ENCODE measurements at places on chromosomes 6 and 20.

GRCh38 chr6:36985808-36986703, at the start of gene MTCH1:
TSS of gene MTCH1 (minus strand) at chr6:36986196. CDS start at chr6:36986173, 23 bp downstream.
- peak; percentile 82 for DNase-seq

- DNase-seq = no peak
Measured at GRCh38 chr6:148998704-148999103, 251.9 kb downstream of the UST start.

GRCh38 chr6:137387096-137387764, 107.0 kb downstream of the OLIG3 start:
- no peak for DNase-seq

DNA sequence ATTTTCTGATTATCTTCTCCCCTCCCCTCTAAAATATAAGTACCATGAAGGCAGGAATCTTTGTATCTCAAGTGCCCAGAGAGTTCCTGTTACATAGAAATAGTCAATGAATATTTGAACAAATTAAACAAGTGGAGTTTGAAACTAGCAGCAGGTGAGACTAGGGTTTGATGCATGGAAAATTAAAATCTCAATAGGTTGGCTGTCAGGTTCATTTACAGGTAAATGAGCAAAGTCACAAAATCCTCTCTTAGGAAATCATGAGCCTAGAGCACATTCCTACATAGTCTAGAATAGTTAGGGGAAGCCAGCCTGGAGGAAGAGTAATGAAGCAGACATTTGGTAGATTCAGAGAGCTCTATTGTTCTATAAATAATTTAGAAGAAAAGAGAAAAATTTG, 140.4 kb downstream of the HS3ST5 start:
- DNase-seq = no peak

- DNase-seq = no peak
Measured at GRCh38 chr6:41446907-41447545, 99.2 kb upstream of the FOXP4 start.

DNA sequence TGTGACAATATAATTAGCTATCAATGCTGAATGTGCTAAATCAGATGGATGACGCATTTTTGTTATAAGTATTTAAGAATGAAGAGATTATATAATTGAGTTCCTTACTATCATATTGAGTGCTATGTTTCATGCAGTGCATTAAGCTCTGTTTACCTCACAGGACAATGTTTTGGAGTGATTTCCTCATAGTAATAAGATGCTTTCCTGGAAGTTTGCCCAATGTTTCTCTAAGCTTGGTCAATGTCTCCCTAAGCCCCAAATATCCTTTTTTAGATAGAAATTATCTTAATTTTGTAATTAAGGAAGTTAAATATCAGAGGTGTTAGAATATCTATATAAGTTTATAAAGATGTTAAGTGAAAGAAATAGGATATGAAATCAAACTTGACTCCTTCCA, 489.6 kb downstream of the MMUT start:
- no peak for DNase-seq

GRCh38 chr6:107697682-107698081, 126.4 kb downstream of the SCML4 start:
- no peak for DNase-seq

GRCh38 chr20:50338479-50339391, 148.1 kb downstream of the CEBPB start:
- DNase-seq = no peak

GRCh38 chr6:144346719-144347447, 61.7 kb downstream of the UTRN start:
- DNase-seq = no peak

- DNase-seq = no peak
Measured at GRCh38 chr6:167648501-167649278, 178.0 kb upstream of the AFDN start.

DNA sequence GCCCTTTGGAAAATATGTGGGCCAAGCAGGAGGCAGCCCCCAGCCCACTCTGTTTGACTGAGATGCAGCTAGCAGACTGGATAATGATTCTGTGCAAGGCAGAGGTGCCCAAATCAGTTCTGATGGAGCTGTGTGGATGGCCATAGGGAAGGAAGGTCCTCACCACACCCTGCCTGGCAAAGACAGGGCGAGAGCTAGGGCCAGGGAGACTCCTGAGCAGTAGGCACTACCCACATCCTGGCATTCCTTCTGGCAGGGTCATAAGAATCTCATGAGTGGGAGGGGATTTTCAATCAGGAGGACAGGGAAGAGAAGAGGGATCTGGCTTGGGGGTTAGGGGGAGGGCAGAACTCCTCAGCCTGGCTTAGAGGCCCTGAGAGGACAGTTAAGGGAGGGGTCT, 18.6 kb upstream of the TREM2 start:
- no peak for DNase-seq

DNA sequence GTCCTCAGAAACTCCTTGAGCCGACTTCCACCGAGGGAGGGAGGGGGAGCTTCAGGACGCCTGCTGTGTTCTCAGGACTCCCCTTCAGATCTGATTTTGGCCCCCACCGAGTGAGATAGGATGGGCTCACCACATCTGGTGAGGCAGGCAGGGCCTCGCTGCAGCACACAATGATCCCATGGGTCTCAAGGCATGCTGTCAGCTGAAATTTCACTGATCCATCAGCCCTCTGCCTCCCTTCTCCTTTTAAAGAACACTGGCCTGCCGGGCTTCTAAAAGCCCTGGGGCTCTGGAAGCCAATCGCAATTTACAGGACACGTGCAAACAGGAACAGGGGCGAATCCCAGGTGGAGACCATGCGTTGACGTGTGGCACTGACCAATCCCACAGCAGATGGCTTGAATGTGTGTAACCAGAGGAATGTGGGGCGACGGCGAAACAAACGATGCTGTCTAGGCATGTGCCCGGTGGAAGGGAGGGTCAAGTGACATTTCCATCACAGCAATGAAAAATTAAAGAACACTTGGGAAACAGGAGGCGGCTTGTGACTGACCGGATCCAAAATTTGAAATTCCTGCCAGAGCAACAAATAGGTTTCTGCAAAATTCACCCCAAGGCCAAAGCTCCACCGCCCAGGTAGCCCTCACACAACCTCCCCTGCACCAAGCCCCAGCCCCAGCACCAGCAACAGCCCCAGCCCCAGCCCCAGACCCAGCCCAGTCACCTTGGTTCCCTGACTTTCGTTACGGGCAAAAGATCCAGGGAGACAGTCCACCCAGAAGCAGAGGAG, 167.1 kb upstream of the ZNF337 start:
- DNase-seq = no peak

GRCh38 chr6:156634951-156635371, 142.2 kb upstream of the ARID1B start:
- no peak for DNase-seq

DNA sequence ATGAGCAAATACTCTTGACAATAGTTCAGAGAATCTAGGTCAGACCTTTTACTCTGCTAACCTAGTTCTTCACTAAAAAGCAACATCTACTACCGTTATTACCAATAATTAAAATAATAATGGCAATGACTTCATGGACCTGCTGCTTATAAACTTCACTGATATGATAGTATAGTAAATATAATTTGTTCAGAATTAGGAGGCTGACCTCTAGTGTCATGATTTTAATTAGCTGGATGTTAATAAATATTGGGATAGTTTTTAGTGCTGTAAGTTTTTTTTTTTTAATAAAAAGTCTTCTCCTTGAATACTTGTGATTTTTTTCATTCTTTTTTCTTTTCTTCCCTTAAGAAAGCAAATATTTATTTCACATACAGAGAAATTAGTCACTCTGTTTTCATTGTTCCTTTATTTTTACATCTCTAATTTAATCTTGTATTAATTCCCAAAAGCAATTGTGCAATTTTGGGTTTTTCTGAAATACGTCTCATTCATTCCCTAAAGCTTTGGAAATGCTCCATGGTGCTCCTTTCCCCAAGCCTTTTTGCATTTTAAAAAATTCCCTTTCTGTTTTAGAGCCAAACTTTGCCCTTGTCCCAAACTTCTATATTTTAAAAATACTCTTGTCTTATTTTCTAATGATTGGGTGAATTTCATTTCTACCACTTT, 46.6 kb upstream of the UST start:
- no peak for DNase-seq

DNA sequence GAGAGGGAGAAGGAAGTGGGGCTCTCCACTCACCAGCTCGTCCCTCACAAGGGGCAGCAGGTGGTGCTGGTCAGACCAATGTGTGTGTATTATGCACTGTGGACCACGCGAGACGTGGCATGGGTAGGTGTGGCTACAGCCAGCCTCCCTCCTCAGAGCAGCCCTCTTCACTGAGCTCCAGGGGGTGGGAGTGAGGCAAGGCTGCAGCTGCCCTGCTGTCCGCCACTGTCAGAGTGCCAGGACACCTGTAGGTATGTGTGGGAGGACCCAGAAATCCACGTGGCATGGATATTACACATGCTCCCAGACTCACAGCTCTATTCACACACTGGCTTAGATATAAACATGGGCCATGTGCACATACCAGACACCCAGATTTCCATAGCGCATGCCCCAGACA, 90.3 kb downstream of the VEGFA start:
- DNase-seq = no peak

- DNase-seq = no peak
Measured at GRCh38 chr6:33696076-33696475, 15.4 kb downstream of the UQCC2 start.

- no peak for DNase-seq
Measured at GRCh38 chr6:125748406-125749172, 843 bp upstream of the HEY2 start.

- no peak for DNase-seq
Measured at GRCh38 chr20:6489361-6490171, 277.9 kb upstream of the BMP2 start.

DNA sequence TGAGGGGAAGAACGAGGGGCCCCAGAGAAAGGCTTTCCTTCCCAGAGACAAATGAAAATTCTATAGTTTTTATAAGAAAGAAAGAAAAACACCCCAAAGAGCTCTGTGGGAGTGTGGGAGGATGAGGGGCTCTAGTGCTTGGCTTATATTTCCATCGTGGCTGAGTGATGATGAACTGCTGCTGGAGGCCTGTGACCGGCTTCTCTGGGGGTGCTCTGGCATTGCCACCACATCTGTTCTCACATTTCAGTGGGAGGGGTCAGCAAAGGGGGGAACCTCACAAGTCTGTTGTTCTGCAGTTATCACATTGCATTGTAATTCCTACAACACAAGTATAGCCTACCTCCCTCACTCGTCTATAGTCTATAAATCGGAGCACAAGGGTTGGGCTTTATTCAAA, 67.6 kb upstream of the BACH2 start:
- no peak for DNase-seq

DNA sequence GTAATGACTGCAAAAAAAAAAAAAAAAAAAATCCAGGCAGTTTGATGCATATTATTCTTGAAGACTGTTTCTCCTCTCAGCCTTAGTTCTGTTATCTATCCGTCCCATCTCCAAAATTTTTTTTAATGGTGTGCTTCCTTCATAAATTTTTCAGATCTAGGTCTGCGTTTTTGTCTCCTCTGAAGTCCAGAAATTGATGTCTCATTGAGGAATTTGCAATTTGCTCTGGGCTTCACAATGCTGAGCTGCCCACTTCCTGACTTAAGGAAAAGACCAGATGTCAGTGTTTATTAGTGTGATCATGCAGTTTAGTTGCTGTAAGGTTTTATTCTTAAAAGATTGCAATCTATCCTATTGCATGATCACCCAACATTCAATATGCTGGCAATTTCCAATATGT, 297.6 kb downstream of the ZNF217 start:
- DNase-seq = no peak

- DNase-seq = no peak
Measured at GRCh38 chr20:23820493-23820892, 6.0 kb downstream of the CST2 start.

DNA sequence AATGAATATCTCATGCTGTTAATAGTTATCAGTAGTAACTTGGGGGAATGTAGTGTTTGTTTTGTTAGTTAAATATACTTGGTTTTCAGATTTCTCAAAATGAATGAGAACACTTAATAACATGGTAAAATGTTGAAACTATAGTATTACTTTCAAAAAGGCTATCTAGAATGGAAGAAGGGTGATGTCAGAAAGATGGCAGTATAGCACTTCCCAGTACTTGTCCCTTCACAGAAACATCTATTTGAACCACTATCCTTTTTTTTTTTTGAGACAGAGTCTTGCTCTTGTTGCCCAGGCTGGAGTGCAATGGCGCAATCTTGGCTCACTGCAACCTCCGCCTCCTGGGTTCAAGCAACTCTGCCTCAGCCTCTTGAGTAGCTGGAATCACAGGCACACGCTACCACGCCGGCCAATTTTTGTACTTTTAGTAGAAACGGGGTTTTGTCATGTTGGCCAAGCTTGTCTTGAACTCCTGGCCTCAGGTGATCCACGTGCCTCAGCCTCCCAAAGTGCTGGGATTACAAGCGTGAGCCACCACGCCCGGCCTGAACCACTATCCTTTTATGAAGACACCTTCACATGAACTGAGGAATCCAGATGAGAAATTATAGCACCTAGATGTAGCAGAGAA, 4.7 kb upstream of the ECHDC1 start:
- no peak for DNase-seq

DNA sequence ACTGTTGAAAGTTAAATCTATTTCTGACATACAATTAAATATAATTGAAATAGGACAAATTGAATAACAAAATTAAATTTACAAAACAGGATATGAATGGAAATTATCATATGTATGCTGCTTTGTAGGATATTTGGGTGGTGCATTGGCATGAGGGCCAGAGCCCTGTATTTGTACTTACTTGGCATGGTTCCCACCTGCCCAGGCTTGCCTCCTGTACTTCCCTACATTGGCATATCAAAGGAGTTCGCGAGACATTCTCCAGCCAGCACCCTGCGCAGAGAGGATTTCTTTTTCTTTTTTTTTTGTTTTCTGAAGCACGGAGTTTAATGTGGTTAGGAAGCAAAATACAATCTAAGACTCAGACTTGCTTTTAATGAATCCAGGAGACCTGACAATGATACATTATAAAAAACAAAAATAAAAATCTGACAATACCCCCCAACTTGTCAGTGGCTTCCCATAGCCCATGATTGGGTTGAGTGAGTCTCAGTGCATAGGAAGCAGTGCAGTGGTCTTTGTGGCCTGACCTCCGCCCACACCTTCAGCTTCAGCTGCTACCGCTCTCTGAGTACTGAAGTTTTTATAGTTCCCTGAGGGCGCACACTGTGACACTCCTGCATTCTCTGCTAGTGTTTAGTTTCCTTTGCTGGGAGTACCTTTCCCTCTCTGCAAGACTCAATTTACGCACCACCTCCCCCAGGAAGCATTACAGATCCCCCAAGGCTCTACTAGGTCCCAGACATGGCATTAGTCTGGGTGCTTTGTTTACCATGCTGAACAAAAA, 440.8 kb downstream of the UTRN start:
- no peak for DNase-seq

DNA sequence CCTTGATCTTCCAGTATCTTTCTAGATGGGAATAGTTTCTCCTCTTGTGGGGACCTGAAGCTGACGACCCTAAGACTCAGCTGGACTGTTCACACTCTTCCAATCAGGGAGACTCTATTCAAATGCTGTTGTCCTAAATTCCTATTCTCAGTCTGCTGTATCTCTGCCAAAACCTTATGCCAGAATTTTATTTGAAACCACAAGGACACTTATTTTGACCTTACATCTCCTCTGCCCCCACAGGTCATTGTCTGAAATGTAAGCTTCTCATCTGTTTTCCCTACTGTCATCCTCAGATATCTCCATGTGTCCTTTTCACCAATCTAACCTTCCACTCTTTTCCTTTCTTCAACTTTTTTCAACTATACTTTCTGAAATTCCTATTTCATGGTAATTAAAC, 289.5 kb upstream of the SGK1 start:
- DNase-seq = no peak

- DNase-seq = no peak
Measured at GRCh38 chr6:39669207-39669972, 55.8 kb downstream of the KIF6 start.

GRCh38 chr6:169866140-169866534, 114.7 kb downstream of the ERMARD start:
- no peak for DNase-seq

- peak; percentile 80 for DNase-seq
Measured at GRCh38 chr6:32796848-32797776, 19.7 kb downstream of the HLA-DOB start.
